ENCODE measurements at places on chromosomes 6 and 20.
A peak's percentile ranks its signal among the peaks of the same experiment; 100 is the strongest.

GRCh38 chr6:119273272-119274196 lies 76.0 kb downstream of the MAN1A1 start:
- DNase-seq: no peak

DNA sequence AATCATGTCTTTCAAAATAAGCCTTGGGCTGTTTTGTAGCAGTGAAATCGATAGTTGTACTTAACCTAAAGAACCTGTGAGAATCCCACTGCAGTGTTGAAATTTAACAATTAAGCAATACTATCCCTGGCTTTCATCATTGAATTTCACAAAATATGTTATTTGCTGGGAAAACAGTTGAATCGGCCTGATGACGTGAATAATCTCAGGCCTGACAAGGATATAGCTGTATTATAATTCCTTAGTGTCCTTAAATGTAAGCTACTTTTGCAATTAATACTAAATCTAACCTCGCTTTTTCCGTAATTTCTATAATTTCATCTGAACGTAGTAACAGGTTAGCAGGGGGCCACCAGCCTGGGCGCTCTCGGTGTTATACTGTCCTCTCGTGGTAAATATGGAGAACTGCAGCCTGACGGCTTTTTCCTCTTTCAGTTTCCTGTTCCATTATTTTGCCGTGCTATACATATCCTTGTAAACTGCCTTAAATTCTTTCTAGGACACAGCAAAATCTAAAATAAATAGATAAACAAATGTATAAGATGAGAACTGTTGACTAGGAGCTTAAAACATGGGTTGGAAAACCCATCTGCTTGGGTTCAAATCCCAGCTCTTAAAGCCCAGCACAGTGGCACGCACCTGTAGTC lies 24.0 kb downstream of the MTFR2 start:
- peak; percentile 61 for DNase-seq

GRCh38 chr20:57664476-57664875 lies 44.2 kb upstream of the ZBP1 start:
- DNase-seq: no peak

GRCh38 chr20:12617076-12617475 lies 391.7 kb upstream of the SPTLC3 start:
- no peak for DNase-seq

DNA sequence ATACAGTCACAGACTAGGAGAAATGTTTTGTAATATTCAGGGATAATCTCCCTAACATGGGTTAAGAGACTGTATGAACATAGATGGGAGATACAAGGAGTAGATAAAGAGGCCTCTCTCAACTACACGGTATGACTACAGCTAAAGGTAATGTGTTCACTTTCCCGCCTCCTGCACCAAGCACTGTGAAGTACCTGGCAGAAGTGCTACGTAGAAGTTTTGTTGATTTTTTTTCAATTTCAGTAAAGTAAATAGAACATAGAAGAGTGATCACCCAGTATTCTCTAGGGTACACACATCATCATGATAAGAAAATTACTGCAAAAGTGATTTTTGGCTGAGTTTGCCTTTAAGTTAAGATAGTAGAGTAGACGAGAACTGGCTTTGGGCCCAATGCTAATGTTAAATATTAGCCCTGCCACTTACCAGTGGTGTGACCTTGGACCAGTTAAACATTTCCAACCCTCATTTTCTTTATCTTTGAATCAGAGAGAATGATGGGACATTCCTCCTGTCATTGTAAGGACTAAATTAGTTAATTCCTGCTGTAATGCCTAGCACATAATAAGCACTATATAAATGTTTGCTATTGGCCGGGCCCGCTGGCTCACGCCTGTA lies 183.6 kb downstream of the COL9A1 start:
- no peak for DNase-seq

DNA sequence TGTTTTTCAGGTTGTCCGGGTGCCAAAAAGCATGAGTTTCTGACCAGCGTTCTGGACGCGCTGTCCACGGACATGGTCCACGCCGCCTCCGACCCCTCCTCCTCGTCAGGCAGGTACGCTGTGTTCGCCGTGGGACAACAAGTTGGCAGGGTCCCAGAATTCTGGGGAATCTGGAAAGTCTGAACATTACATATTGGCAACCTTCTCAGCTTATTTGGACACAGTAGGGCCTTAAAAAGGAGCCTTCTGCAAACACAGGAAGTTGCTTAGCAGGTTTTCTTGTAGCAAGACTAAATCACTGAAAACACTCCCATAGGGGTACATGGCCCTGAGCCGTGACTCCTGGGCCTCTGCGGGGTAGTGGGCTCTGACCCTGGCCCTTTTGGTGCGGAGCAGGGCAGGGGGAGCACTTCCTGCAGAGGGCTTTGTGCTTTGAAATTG lies 209.7 kb downstream of the SMOC2 start:
- DNase-seq: no peak

- DNase-seq: no peak
These were observed 128.9 kb downstream of the ZMYND8 start for GRCh38 chr20:47227576-47227975.

Measured in CD8-positive, alpha-beta T cell (primary cell).